HepG2 (cell line): ENCODE measurements at places on chromosomes 3 and 15. TPM values are rescaled to one million over a fixed set of nuclear protein-coding genes. Genes with fewer than 3 reads are reported as not detected.

- peak; percentile 7 for DNase-seq
- H3K36me3 ChIP-seq, result no peaks in the 10 kb centered on the region
- no peaks in the 10 kb centered on the region for H3K4me1 ChIP-seq
- no peaks in the 10 kb centered on the region; the same call in 2 of the 3 replicates for H3K27me3 ChIP-seq
Measured at GRCh38 chr3:135918600-135918999, 46.9 kb upstream of the PPP2R3A start.

DNA sequence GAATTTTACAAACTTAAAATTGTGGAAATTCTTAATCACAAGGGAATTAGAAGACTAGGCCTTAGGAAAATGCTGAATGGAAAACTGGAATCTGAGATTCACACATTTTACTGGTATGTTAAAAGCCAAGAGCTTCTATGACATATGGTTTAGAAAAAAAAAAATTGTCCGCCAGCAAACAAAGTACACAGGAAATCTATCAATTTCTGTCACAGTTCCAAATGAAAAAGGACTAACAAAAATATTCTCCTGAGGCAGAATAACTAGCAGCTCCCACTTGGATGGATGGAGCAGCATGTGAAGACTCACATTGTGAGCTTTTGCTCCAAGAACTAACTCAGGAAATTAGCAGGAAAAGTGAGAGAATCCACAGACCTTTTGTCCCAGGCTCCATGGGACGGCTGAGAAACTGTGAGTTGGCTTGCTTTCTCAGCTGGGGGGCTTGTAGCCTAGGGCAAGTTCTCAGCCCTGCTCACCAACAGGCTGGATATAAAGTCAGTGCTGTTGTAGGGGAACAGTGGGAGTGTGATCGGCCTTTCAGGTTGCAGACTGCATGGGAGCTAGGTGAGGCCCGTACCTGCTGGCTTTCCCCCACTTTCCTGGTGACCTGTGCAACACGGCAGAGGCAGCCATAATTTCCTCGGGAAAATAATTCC lies 731.1 kb upstream of the SGO1 start:
- H3K27me3 ChIP-seq, result no peaks in the 10 kb centered on the region
- H3K27ac ChIP-seq, result no peak overlapping the region
- no peaks in the 10 kb centered on the region for H3K36me3 ChIP-seq
- H3K4me3 ChIP-seq, result no peak overlapping the region

GRCh38 chr3:53022647-53023046 lies 23.2 kb downstream of the SFMBT1 start:
- H3K4me1 ChIP-seq, result peaks cover 5% of the 10 kb centered on the region
- no peak overlapping the region for H3K4me3 ChIP-seq
- H3K27ac ChIP-seq, result no peak overlapping the region
- no peaks in the 10 kb centered on the region for H3K27me3 ChIP-seq
- H3K36me3 ChIP-seq, result no peaks in the 10 kb centered on the region

DNA sequence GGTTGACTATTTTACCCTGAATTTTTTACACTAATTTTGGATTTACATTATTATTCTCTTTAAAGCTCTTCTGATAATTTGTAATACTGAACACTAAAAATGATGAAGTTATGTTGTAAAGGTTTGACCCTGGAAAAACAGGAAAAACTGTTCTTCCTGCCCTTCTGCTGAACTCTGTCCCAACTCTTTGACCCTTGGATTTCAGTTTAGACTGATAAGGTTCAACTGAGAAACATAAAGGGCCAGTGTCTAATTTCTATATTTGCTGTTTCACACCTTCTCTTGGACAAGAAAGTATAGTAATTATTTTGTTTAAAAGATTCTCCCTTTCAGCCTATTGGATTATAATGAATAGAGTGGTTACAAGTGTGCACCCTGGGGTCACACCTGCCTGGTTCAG lies 12.8 kb upstream of the TMOD3 start:
- H3K4me1 ChIP-seq, result peaks cover 16% of the 10 kb centered on the region
- no peak overlapping the region for H3K4me3 ChIP-seq
- H3K27ac ChIP-seq, result no peak overlapping the region
- peaks cover 5% of the 10 kb centered on the region; the same call in 1 of the 3 replicates for H3K27me3 ChIP-seq

DNA sequence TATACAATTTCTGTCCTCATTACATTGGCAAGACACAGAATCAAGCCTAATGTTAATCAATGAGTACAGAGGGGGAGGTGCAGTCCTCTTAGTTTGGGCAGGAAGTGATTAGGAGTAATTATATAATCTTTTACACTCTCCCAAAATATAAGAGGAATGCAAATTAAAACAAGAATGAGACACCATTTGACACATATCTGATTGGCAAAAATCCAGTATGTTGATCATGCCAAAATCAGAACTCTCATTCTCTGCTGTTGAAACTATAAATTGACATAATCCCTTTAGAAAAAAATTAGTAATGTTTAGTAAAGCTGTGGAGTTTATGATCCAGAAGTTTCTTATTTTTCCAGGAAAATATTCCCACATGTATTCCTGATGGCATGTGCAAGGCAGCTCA lies 373.4 kb downstream of the EPHA6 start:
- H3K4me3 ChIP-seq, result no peak overlapping the region
- H3K27ac ChIP-seq, result no peak overlapping the region
- no peaks in the 10 kb centered on the region for H3K36me3 ChIP-seq
- DNase-seq, result no peak
- no peaks in the 10 kb centered on the region for H3K4me1 ChIP-seq
- no peaks in the 10 kb centered on the region for H3K27me3 ChIP-seq

GRCh38 chr3:154548341-154548740 lies 118.4 kb upstream of the GPR149 start:
- H3K4me3 ChIP-seq, result no peak overlapping the region
- no peak for DNase-seq
- no peaks in the 10 kb centered on the region for H3K4me1 ChIP-seq
- H3K27me3 ChIP-seq, result no peaks in the 10 kb centered on the region
- H3K36me3 ChIP-seq, result no peaks in the 10 kb centered on the region

- peaks cover 7% of the 10 kb centered on the region for H3K36me3 ChIP-seq
- H3K4me3 ChIP-seq, result no peak overlapping the region
- no peaks in the 10 kb centered on the region for H3K27me3 ChIP-seq
- DNase-seq, result no peak
Measured at GRCh38 chr15:76253691-76254473, 57.4 kb downstream of the ETFA start.

- H3K4me1 ChIP-seq, result no peaks in the 10 kb centered on the region
- H3K36me3 ChIP-seq, result no peaks in the 10 kb centered on the region
- DNase-seq, result no peak
- H3K27me3 ChIP-seq, result no peaks in the 10 kb centered on the region
- no peak overlapping the region for H3K27ac ChIP-seq
- no peak overlapping the region for H3K4me3 ChIP-seq
Measured at GRCh38 chr3:106826791-106827311, 550.4 kb upstream of the CCDC54 start.

DNA sequence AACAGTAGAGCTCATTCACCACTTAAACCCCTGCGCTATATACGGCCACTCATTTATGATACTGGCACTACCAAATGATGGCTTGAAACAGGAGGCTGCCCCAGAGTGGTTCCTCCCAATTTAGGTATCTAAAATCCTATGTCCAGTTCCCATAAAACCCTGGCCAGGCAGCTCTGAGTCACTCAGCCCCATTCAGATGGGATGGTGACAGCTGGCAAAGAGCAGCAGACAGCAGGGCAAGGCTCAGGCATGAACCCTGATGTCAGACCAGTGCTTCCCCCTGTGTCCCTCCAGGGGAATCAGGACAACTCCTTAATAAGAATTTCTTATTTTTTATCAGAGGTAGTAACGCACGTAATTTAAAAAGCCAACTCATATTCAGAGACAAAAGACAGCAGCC lies 77.2 kb upstream of the RNU6-1 start:
- H3K4me3 ChIP-seq, result no peak overlapping the region
- no peak for DNase-seq
- no peaks in the 10 kb centered on the region for H3K36me3 ChIP-seq

DNA sequence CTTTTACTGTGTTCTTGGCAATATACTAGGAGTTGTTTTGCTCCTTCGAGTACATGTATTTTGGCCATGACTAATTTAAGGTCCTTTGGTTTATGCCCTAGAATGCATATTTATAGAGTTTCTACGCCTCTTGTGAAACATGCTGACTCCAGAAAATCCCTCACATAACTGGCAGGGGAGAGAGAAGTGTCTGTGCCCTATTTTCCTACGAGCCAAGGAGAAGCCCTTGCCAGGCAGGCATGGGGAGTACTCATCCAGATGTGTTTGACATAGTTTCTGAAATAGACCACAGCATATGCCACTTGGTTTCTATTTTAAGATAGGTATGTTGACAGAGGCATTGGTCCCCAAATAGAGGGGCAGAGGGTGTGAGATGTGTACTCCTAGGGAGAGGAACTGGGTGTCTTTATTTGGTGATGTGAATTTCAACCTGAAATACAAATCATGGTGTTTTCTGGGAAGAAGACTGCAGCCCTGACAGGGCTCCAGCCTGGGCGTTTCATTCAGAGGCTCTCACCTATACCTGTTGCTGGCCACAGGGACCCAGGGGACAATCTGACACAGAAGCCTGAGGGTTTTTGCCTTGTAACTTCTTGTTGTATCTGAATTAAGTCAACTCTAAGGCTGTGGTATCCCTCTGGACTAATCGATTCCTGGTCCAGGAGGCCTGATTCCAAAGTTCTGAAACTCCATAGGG lies 267.8 kb upstream of the C2CD4B start:
- peaks cover 52% of the 10 kb centered on the region for H3K4me1 ChIP-seq
- no peak for DNase-seq
- H3K27me3 ChIP-seq, result no peaks in the 10 kb centered on the region
- H3K4me3 ChIP-seq, result no peak overlapping the region
- H3K36me3 ChIP-seq, result no peaks in the 10 kb centered on the region
- peak overlapping the region; percentile 13 for H3K27ac ChIP-seq

DNA sequence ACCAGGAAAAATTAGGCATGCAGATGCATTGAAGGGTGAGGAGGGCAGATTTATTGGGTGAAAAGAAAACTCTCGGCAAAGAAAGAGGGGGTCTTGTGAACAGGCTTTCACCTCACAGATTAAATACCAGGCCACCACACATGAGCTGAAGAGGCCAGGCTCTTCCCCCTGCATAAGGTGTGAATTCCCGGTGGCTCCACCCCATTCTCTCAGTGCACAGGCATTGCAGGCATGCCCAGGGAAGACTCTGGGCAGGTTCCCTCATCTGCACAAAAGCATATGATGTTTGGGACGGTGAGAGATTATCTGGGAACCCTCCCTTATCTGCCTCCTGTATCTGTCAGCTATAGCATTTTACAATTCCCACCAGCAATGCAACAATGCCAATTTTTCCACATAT lies 7.2 kb upstream of the SLC35G2 start:
- H3K36me3 ChIP-seq, result no peaks in the 10 kb centered on the region
- H3K27me3 ChIP-seq, result no peaks in the 10 kb centered on the region
- no peak for DNase-seq
- no peak overlapping the region for H3K27ac ChIP-seq

GRCh38 chr3:32946973-32947788 lies 4.3 kb upstream of the CCR4 start:
- H3K36me3 ChIP-seq, result no peaks in the 10 kb centered on the region
- H3K27ac ChIP-seq, result no peak overlapping the region
- H3K27me3 ChIP-seq, result no peaks in the 10 kb centered on the region
- DNase-seq, result no peak

DNA sequence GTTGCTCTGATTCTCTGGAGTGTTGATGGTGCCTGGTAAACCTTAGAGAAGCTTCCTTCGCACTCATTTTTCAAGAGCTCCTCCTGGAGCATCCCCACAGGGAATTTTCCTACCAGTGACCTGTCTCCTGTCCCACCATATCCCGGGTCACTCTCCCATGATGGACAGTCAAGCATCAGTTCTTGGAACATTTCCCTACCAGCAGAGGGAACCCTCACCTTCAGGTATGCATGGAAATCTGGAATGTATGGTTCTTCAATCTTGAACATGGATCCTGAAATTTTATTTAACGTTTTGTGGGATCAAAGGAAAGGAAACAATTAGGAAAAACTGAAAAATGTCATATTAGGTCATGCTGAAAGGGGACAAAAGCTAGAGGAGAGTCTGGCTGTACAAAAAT lies 153.8 kb downstream of the SPATA16 start:
- no peaks in the 10 kb centered on the region for H3K4me1 ChIP-seq
- H3K27me3 ChIP-seq, result no peaks in the 10 kb centered on the region
- peak; percentile 16 for DNase-seq
- no peak overlapping the region for H3K4me3 ChIP-seq
- no peaks in the 10 kb centered on the region for H3K36me3 ChIP-seq

- H3K4me3 ChIP-seq, result no peak overlapping the region
- no peaks in the 10 kb centered on the region for H3K36me3 ChIP-seq
- no peaks in the 10 kb centered on the region for H3K27me3 ChIP-seq
Measured at GRCh38 chr3:186732169-186732766, 15.1 kb downstream of the KNG1 start.

- no peak for DNase-seq
- no peak overlapping the region for H3K4me3 ChIP-seq
- H3K36me3 ChIP-seq, result no peaks in the 10 kb centered on the region
- no peak overlapping the region for H3K27ac ChIP-seq
- H3K4me1 ChIP-seq, result no peaks in the 10 kb centered on the region
- no peaks in the 10 kb centered on the region for H3K27me3 ChIP-seq
Measured at GRCh38 chr3:4036046-4036445, 236.8 kb downstream of the LRRN1 start.

- no peaks in the 10 kb centered on the region for H3K4me1 ChIP-seq
- no peak overlapping the region for H3K4me3 ChIP-seq
- H3K36me3 ChIP-seq, result peaks cover 29% of the 10 kb centered on the region
- no peak for DNase-seq
- H3K27me3 ChIP-seq, result no peaks in the 10 kb centered on the region
- no peak overlapping the region for H3K27ac ChIP-seq
Measured at GRCh38 chr15:63063164-63063756, 20.7 kb downstream of the TPM1 start.

DNA sequence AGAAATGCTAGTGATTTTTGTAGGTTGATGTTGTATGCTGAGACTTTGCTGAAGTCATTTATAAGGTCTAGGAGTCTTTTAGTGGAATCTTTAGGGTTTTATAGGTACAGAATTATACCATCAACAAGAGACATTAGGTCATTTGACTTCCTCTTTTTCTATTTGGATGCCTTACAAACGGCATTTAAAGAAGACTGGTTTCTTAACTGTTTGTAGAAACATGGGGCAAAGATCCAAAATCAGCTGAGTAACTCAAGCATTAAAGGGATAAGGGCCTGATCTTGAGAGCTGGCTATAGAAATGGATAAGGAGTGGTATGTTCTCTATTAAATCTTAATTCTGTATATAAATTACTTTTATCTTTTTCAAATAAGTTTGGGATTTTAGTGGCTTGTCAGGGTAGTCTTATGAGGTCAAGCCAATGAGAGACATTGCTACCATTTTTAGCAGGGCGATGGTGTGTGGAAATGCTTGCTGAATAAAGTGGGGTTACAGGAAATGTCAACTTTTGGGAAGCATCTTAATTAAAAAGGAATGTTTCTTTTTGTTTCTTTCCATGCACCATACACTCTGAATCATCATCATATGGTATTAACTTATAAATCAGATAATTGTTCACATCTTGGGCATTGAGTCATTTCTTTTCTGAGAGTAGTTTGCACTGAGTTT lies 197.7 kb upstream of the GBE1 start:
- no peak overlapping the region for H3K27ac ChIP-seq
- H3K4me3 ChIP-seq, result no peak overlapping the region
- H3K27me3 ChIP-seq, result no peaks in the 10 kb centered on the region
- no peaks in the 10 kb centered on the region for H3K36me3 ChIP-seq
- no peak for DNase-seq

WDR73 gene
- total RNA-seq, result 32.5 and 35.5 TPM in 2 replicates

SCN5A gene
- total RNA-seq, result not detected in 2 replicates

HEMK1 gene
- 6.3 and 9.8 TPM in 2 replicates for total RNA-seq

TIMP4 gene
- 0.07 TPM in 1 of 2 replicates, not detected in the other for total RNA-seq

JMJD7 gene
- total RNA-seq, result 5.4 and 7.1 TPM in 2 replicates

ANP32A gene
- 206 and 323 TPM in 2 replicates for total RNA-seq

SNUPN gene
- 16.4 and 18.3 TPM in 2 replicates for total RNA-seq
